Thyroid gland (tissue), 4 donors: ENCODE measurements at places on chromosomes 5 and 9. TPM values are rescaled to one million over a fixed set of nuclear protein-coding genes. Genes with fewer than 3 reads are reported as not detected.

Gene AIF1L
- 76.1 TPM for total RNA-seq

Gene PCDHAC2
- total RNA-seq: 4.2 TPM

Gene DNAH5
- total RNA-seq: 3.4 TPM

Gene TMC1
- total RNA-seq: 0.11 TPM

Gene PTGES
- total RNA-seq: 5.3 TPM

Gene DDX31
- 34.9 TPM for total RNA-seq

Gene SPATA31C1
- not detected for total RNA-seq

Gene ANKRD18B
- total RNA-seq: 0.94 TPM

Gene SV2C
- total RNA-seq: not detected

Gene DNAJC25
- total RNA-seq: 15.2 TPM

Gene PHYHD1
- total RNA-seq: 31.5 TPM

Gene F12
- total RNA-seq: not detected

Gene ABO
- 23.0 TPM for total RNA-seq

Gene SCGB3A1
- total RNA-seq: not detected

Gene INSL6
- not detected for total RNA-seq

Gene CCDC152
- 1.7 TPM for total RNA-seq

Gene PCDHB13
- total RNA-seq: 5.0 TPM

Gene DNM1
- total RNA-seq: 9.2 TPM

Gene DIAPH1
- total RNA-seq: 91.7 TPM

Gene PCDHGA10
- total RNA-seq: 9.7 TPM

Gene SOHLH1
- not detected for total RNA-seq

Gene CDC25C
- 0.27 TPM for total RNA-seq

Gene SPINK4
- total RNA-seq: not detected

Gene EQTN
- total RNA-seq: not detected

Gene PCDHA11
- 1.8 TPM for total RNA-seq

Gene IL3
- total RNA-seq: not detected

Gene WNK2
- total RNA-seq: 8.2 TPM

Gene PCDHGA4
- 7.7 TPM for total RNA-seq

Gene FYB1
- 4.6 TPM for total RNA-seq

Gene PRLR
- 0.20 TPM for total RNA-seq

Gene HMCN2
- total RNA-seq: 1.7 TPM

Gene PDZD2
- 4.4 TPM for total RNA-seq

Gene SLC36A3
- total RNA-seq: not detected

Gene PRDM9
- not detected for total RNA-seq

Gene PCDHB2
- total RNA-seq: 3.1 TPM

Gene GFI1B
- total RNA-seq: not detected

Gene GDNF
- not detected for total RNA-seq

Gene ANKRD34B
- not detected for total RNA-seq

Gene MYMK
- total RNA-seq: not detected

Gene MYORG
- 3.2 TPM for total RNA-seq
